SW480 (cell line): ENCODE measurements at places on chromosomes 2 and 18.
A peak's percentile ranks its signal among the peaks of the same experiment; 100 is the strongest.

- DNase-seq, result peak; percentile 33
Measured at GRCh38 chr2:239225871-239226561, 174.8 kb downstream of the HDAC4 start.

- no peak for DNase-seq
Measured at GRCh38 chr2:144330951-144331673, 188.8 kb downstream of the ZEB2 start.

DNA sequence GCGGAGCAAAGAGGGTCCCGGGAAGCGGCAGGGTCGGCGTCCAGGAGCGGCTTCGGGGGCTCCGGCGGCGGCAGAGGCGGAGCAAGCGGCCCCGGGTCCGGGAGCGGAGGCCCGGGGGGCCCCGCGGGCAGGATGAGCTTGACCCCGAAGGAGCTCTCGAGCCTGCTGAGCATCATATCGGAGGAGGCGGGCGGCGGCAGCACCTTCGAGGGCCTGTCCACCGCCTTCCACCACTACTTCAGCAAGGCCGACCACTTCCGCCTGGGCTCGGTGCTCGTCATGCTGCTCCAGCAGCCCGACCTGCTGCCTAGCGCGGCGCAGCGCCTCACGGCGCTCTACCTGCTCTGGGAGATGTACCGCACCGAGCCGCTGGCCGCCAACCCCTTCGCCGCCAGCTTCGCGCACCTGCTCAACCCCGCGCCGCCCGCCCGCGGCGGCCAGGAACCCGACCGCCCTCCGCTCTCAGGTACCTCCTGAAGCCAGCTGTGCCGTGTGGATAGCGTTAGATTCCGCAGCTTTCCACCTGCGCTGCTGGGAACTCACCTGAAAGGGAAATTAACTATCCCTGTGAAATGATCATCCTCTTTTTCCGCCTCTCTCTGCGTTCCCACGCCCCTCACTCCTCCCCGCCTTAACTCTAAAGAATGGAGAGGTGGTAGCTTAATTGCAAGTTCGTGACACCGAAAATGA, 472 bp downstream of the CNOT11 start:
- peak; percentile 75 for DNase-seq

DNA sequence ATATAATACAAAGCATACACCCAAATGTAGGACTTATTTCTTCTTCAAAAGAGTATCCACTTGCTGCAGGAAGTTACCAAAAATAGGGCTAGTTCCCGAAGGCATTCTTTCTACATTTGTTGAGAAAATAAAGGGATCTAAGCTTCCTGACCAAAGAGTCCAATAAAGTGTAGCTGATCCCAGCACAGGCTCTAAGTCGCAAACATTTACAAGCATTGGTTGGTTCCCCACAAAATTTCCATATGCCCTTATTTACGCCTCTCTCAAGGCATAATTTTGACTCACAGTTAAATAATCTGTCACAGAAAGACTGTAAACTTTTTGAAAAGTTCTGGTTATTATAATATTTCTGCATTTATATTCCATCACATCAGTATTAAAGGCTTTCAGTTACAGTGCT, 1520.1 kb upstream of the ZEB2 start:
- DNase-seq, result no peak

DNA sequence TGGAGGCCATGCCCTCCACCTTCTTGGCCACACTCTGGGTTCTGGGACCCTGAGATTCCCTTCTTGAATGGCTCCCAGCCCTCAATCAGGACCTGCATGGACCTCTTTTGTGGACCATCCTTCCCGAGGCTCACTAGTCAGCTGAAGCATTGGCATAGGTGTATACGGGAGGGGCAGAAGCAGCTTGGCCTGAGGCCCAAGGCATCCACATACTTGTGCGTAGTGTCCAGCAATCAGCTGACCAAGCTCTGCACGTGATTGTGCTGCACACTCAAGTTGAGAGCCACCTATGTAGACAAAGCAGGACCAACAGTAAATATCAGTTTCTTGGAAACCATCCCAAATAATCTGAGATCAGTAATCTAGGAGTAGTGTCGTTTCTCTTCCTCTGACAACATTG, 119.6 kb downstream of the INSIG2 start:
- DNase-seq, result no peak

- no peak for DNase-seq
Measured at GRCh38 chr2:177072090-177072489, 140.5 kb upstream of the HNRNPA3 start.

DNA sequence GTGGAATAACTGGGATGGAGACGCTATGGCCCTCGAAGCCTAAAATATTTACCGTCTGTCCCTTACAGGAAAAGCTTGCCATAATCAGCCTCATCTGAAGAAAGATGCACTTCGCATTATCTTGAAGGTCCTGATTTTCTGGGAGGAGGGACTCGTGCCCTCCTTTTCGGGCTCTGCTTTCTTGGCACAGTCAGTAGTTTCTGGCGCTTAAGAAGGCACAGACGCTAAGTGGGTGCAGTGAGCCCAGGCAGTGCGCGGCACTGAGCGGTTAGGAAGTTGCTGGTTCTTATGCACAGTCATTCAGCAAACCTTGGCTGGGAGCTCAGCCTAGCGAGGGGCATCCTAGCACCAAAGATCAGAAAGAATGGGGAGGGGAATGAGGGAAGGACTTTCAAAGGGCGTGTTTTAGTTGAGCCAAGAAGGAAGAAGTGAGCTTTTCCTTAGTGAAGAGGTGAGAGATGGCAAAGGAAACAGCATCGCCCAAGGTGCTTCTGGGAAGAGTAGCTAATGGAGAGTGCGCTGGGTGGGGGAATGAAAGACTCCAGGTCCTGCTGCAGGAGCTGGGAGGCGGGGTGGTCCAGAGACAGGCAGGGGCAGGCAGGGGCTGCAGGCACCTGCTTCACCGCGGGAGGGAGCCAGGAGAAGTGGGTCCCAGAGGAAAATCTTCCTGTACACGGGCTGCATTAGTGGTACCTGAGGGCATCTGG, 64.1 kb downstream of the ZCCHC2 start:
- DNase-seq, result no peak

DNA sequence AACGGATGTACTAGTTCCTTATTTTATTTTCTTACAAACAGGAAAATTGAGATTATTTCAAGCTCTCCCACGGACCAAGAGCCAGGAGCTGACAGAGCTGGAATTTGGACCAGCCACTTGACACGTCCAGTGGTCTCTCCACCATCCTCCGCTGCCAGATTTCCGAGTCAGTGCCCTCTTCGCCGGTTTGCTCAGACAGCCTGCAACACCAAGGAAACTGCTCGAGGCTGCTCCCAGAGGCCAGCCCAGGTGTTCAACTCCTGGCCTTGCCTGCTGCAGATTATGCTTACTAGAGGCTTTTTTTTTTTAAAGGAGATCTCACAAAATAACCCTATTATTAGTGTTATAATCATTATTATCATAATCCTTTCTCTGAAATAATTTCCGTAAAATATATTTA, 779.8 kb downstream of the RNF144A start:
- DNase-seq, result no peak

- DNase-seq, result no peak
Measured at GRCh38 chr2:187614756-187615155, 60.5 kb upstream of the TFPI start.

- no peak for DNase-seq
Measured at GRCh38 chr18:48441405-48441881, 32.3 kb upstream of the ZBTB7C start.

- DNase-seq, result no peak
Measured at GRCh38 chr18:3042379-3042778, 29.4 kb upstream of the LPIN2 start.

GRCh38 chr2:149677416-149677815, 89.8 kb upstream of the MMADHC start:
- DNase-seq, result no peak

- no peak for DNase-seq
Measured at GRCh38 chr18:48790869-48791635, 159.7 kb downstream of the SMAD7 start.

GRCh38 chr2:228839421-228839876, 431.6 kb downstream of the PID1 start:
- no peak for DNase-seq

DNA sequence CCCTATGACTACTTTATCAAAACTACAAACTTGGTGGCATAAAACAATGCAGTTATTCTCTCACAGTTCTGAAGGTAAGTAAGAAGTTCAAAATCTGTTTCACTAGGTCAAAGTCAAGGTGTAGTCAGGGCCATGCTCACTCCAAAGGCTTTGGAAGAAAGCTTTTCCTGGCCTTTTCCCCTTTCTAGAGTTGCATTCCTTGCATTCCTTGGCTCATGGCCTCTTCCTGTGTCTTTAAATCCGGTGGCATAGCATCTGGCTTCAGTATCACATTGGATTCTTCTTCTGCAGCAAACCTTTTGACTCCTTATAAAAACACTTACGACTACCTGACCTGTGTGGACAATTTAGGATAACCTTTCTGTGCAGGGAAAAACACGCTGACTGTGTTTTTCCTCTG, 543.5 kb upstream of the HNMT start:
- DNase-seq, result no peak

- DNase-seq, result no peak
Measured at GRCh38 chr18:65522907-65523306, 227.9 kb upstream of the CDH7 start.

- DNase-seq, result peak; percentile 34
Measured at GRCh38 chr2:33134791-33135560, 188.2 kb downstream of the LTBP1 start.

DNA sequence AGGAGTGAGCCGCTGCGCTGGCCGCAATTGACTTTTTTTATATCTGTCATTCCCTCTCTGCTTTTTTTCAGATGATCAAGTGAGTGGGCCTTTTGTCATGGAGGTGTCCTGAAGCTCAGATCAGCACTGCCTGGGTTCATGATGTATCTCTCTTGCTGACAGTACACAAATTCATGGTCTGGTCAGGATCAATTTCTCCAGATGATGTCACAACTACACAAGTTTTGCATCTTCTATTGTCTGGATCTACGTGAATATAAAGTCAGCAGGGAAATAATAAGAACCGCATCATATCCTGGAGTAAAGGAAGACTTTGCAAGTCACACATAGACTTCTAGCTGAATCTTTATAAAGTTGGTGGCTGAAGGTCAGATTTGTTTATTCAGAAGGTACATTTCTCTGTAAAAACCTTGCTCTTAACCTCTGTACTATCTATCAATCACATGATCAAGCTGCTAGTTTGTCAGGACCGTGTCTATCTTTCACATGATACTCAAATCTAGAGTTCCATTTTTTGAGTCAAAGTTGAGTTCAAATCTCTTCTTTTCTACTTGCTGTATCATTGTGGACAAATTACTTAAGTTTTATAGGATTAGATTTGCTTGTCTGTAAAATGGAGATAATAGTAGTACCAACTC, 13.1 kb upstream of the CD28 start:
- no peak for DNase-seq

GRCh38 chr18:22703883-22704585, 229.1 kb upstream of the RBBP8 start:
- peak; percentile 53 for DNase-seq

DNA sequence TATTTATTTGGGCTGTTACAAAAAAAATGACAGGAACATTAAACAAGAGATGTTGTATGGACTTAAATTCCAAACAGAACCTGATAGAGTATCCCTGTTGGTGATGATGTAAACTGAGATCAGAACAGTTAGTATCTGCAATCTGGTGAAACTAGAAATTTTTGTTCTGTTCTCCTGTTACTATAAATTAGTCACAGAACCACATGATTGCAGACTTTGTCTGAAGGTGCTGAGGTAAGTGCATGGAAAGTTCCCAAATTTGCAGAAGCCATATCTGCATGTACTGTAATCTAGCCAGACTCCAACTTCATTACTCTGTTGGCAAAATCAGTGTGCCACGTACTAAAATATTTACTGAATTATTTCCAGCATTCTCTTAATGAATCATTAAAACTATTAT, 516.3 kb upstream of the FSIP2 start:
- no peak for DNase-seq

DNA sequence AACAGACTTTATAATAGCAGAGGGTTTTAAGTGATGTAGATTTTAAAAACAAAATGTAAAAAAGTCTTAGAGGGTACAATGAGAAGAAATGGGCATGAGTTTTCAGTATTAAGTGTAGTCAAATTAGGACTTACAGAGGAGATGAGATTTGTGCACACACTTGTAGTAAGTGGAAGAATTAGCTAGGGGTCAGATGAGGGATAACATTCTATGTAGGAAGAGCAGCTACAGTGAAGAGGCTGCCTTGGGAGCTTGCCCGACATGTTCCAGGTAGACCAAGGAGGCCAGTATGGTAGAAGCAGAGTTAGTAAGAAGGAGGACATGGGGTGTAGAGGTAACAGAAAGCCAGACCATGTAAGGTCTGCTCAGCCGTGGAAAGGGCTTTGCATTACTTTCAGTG, 189.2 kb upstream of the DSEL start:
- no peak for DNase-seq

GRCh38 chr2:168685600-168686451, 116.6 kb upstream of the NOSTRIN start:
- no peak for DNase-seq

- DNase-seq, result peak; percentile 19
Measured at GRCh38 chr2:3423492-3424170, 44.1 kb downstream of the TRAPPC12 start.

GRCh38 chr2:105800036-105800713, 55.5 kb downstream of the NCK2 start:
- no peak for DNase-seq

GRCh38 chr2:85744741-85745601, 8.8 kb upstream of the ATOH8 start:
- DNase-seq, result no peak

GRCh38 chr2:7014174-7014640, 97.0 kb downstream of the RNF144A start:
- peak; percentile 38 for DNase-seq

- DNase-seq, result no peak
Measured at GRCh38 chr2:229774237-229774636, 59.9 kb upstream of the DNER start.

- DNase-seq, result no peak
Measured at GRCh38 chr2:136628490-136628889, 136.9 kb upstream of the THSD7B start.

DNA sequence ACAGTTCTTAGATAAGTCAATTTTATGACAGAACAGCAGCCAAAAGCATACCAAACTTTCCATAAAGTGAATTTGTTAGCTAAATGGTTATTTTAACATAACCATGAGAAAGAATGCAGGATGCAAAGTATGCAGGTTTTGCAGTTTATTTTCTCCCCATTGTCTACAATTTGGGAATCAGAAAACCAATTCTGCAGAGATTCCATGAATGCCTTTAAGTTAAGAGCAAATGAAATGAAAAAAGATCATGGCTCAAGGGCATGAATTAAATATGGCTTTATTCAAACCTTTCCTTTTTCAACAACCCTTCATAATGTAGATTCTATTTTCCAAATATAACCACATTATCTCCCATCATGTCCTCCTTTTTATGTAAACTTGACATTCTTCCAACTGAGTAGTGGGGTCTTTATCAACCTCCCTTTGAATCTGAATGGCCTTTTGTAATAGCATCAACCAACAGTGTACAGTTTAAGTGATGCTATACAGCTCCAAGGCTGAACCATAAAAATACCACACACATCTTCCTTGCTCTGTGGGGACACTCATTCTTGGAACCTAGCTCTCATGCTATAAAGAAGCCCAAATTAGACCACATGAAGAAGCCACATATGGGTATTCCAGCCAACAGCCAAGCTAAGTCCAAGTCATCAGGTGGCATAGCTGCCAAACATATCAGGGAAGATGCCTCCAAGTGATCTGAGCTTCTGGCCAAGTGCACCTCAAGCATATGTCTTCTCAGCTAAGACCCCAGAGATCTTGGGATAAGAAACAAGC, 49.8 kb downstream of the PIAS2 start:
- DNase-seq, result no peak
